A549 treated with dexamethasone at 1 μM for 4 hours (cell line): ENCODE measurements at places on chromosomes 12 and 14. TPM values are rescaled to one million over a fixed set of nuclear protein-coding genes. Genes with fewer than 3 reads are reported as not detected.

Gene CLEC12A
- not detected in 5 replicates for total RNA-seq

Gene IL26
- total RNA-seq, result not detected in 5 replicates

Gene FAM181A
- not detected in 5 replicates for total RNA-seq

Gene RNF212B
- not detected in 5 replicates for total RNA-seq

Gene TMTC1
- total RNA-seq, result 0.01 to 0.05 TPM (median 0.04 TPM) in 5 replicates

Gene GALNT9
- 3.2 to 5.6 TPM (median 4.0 TPM) in 5 replicates for total RNA-seq

Gene RPL36AL
- total RNA-seq, result 409 to 557 TPM (median 413 TPM) in 5 replicates

Gene OGFOD2
- total RNA-seq, result 11.6 to 16.2 TPM (median 15.8 TPM) in 5 replicates

Gene MAP1LC3B2
- total RNA-seq, result 0.81 to 1.3 TPM (median 1.1 TPM) in 5 replicates

Gene ANG
- total RNA-seq, result 7.0 to 11.3 TPM (median 9.3 TPM) in 5 replicates

Gene RD3L
- not detected in 5 replicates for total RNA-seq

Gene OR6C76
- total RNA-seq, result not detected in 5 replicates

Gene STAC3
- total RNA-seq, result 0.18 to 0.54 TPM (median 0.38 TPM) in 4 of 5 replicates, not detected in the other

Gene TAMALIN
- total RNA-seq, result 0.67 to 1.4 TPM (median 0.88 TPM) in 5 replicates

Gene DLK1
- 0.16 to 0.36 TPM (median 0.31 TPM) in 5 replicates for total RNA-seq

Gene GALNT8
- 0.02 TPM in 1 of 5 replicates, not detected in the others for total RNA-seq

Gene PLBD2
- 25.4 to 46.6 TPM (median 43.2 TPM) in 5 replicates for total RNA-seq

Gene KRT80
- 26.5 to 44.3 TPM (median 38.1 TPM) in 5 replicates for total RNA-seq

Gene STAT6
- 32.8 to 49.9 TPM (median 45.3 TPM) in 5 replicates for total RNA-seq

Gene FOXG1
- 0.15 to 0.25 TPM (median 0.23 TPM) in 5 replicates for total RNA-seq

Gene B3GNT4
- 0.39 to 0.80 TPM (median 0.64 TPM) in 5 replicates for total RNA-seq

Gene GLS2
- 0.07 to 0.28 TPM (median 0.11 TPM) in 5 replicates for total RNA-seq

Gene TDRD9
- 0.15 to 0.34 TPM (median 0.23 TPM) in 5 replicates for total RNA-seq

Gene TAS2R8
- not detected in 5 replicates for total RNA-seq

Gene CNTN1
- 41.8 to 71.5 TPM (median 59.8 TPM) in 5 replicates for total RNA-seq
